Upper lobe of right lung (tissue), 1 donor: ENCODE measurements at places on chromosomes 2 and 18.

DNA sequence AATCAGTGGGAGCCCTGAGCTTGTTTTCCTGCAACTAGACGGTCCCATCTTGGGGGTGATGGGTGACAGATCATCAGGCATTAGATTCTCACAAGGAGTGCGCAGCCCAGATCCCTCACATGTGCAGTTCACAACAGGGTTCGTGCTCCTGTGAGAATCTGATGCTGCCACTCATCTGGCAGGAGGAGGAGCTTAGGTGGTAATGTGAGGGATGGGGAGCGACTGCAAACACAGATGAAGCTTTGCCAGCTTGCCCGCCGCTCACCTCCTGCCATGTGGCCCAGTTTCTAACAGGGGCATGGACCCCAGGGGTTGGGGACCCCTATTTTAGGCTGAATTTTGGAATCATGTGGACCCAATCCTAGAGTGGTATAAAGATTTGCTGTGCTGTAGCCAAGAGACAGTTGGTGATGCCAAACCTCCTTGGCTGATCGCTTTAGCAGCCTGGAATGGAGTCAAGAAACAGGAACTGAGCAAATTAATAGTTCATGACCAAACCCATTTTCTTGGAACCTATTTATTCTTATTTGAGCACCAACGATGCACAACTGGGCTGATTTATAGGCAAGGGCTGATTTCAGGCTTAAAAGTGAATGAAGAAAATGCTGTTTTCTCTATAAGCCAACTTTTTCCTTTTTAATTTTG lies 25.7 kb downstream of the LPIN1 start:
- no peak for DNase-seq

DNA sequence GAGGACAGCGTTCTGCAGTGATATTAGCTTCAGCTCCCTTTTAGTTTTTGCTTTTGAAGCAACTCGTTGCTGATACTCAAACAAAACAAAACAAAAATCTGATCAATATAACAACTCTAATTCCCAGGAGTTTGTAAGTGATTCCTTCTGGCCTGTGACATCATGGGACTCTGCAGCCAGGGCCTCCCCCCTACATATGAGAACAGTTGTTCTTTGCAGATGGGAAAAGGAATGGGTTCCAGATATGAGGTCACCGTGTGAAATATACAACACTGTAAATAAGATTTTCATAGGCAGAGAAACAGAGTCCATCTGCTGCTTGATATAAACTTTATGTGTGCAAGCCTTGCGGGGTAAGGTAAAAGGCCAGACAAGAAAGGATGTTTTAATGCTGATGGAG lies 56.7 kb downstream of the DIS3L2 start:
- no peak for DNase-seq

- DNase-seq, result no peak
These were observed 417.1 kb downstream of the HRH4 start for GRCh38 chr18:24877546-24877945.

GRCh38 chr2:95010126-95010525 lies 15.4 kb upstream of the MAL start:
- no peak for DNase-seq
